ENCODE measurements at places on chromosomes 6 and 20.

DNA sequence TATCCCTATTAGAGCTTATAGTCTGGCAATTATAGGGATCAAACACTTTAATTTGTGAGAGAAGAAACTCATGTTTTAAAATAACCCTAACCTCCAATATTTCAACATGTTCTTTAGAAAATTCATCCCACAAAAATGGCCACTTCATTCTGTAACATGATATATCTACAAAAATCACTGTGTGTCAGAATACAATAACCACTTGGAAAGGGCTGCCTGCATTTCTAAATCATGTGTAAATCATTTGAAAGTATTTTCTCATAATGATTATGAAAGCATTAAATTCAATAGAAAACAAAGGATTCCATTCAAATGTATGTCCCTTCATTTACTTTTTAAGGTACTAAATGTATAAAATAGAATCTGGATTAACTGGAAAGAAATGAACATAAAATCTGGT, 101.4 kb upstream of the NHSL1 start:
- DNase-seq: no peak

DNA sequence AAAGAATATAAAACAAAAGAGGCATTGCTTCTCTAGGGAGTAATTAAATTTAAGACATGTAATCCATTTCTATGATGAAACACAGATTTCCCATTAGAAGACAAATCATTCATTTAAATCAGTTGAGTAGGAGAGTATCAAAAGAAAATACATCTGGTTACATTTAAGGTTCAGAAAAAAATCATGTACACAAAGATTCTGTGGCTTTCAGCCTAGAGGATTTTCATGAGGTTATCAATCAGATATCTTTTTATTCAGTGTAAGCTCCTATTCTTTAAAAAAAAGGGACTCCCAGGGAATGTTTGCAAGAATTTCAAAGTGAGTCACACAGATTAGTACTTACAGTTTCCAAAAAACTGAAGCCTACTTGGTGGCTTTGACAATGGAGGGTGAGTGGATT, 24.9 kb downstream of the COL21A1 start:
- DNase-seq: no peak

GRCh38 chr6:121999456-122000065, 399.9 kb upstream of the HSF2 start:
- no peak for DNase-seq

DNA sequence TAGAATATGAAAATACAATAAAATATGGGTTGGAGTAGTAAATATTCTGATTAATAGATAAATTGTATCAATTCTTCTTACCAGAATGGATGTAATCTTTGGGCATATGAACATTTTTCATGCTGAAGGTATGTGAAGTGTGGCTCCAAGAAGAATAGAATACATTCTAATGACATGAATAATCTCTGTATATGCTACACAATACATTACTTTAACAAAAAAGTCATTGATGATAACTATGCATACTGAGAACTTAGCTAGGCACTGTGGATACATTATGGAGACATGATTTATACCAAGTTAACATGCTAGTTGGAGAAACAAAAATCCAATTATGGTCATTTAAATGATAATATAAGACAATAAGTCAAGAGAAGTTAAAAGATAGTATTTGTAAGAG, 62.7 kb upstream of the HDAC2 start:
- no peak for DNase-seq

- no peak for DNase-seq
These were observed 581.7 kb upstream of the JAG1 start for GRCh38 chr20:11255455-11255854.

GRCh38 chr20:9572670-9573069, 58.3 kb downstream of the LAMP5 start:
- no peak for DNase-seq

GRCh38 chr6:156935000-156935399, 157.8 kb downstream of the ARID1B start:
- DNase-seq: no peak

- no peak for DNase-seq
These were observed 203.0 kb downstream of the SAMD5 start for GRCh38 chr6:147711476-147711875.

GRCh38 chr6:162852840-162853577, 125.2 kb downstream of the PACRG start:
- DNase-seq: no peak

GRCh38 chr6:132391391-132392269, 9.6 kb downstream of the MOXD1 start:
- peak; percentile 90 for DNase-seq
